Central memory CD8-positive, alpha-beta T cell (primary cell): ENCODE measurements at places on chromosomes 2 and 18.

DNA sequence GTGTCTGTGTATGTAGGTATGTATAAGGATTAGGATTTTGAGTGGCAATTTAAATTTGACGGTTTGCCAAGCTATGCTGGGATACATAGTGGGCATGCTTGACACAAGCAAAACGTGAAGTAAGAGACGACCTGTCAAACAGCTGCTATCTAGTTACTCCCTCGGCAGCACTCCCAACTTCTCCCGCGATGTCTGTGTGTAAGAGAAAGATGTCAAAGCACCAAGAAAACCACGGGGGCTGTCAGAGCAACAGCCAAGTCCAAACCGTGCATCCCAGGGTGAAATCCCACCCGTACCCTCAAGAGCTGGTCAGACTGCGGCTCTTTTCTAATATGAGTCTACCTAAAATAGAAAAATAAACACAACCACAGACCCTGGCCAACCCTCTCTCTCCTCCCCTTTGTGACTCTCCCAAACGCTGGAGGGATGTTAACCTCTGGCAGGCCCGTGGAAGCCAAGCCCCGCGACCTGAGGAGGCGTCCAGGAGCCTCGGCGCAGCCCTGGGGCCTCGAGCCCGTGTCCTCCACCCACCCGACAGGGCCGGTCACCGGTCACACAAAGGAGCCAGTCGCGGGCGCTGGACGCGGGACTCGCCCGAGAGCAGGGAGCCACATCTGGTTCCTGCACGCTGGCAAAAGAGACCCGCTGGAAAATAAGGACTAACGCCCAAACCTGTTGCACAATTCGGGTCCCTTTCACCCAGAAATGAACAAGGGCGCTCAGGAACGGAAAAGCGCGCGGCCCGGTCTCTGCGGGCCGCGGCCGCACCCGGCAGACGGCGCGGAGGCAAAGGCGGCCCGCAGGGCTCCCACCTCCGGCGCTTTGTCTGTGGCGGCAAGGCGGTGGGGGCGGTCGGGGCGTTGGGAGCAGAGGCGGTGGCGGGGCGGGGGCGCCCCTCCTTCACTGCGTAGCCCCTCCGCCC lies 925 bp downstream of the SESTD1 start:
- no peak for DNase-seq

GRCh38 chr2:200359552-200359951 lies 53.1 kb downstream of the SPATS2L start:
- no peak for DNase-seq

DNA sequence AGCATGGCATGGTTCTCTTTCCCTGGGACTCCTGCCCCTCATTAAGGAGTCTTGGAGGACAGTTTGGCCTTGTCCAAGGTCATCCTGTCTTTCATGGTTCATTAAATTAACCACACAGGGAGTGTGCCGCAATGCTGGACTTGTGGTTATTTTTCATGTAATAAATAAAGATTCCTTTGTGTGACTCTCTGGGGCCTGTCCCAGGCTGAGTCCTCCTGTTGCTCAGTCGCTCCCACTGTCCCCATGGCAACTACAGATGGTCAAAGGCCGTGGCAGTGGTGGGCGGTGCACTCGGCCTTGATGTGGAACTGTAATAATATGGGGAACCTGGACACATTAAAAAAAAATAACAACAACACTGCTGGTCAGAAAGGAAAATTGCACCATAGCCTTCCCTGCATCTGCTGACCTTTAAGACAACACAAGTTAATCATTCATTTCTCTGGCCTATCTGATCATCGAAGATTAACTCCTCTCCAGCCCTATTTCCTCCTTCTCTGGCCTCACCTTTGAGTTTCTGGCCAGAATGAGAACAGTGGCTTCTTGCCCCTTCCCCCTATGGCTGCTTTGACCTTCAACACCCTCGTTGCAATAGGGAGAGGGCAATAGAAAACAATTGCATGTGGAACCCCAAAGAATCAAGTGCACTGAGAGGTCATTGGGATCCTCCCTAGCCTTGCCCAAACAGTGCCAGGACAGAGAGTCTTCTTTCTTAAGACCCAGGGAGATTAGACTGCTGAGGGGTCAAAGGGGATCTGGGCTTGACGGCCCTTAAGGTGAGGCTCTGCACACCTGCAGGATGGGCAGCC lies 44.7 kb downstream of the PSD4 start:
- no peak for DNase-seq

DNA sequence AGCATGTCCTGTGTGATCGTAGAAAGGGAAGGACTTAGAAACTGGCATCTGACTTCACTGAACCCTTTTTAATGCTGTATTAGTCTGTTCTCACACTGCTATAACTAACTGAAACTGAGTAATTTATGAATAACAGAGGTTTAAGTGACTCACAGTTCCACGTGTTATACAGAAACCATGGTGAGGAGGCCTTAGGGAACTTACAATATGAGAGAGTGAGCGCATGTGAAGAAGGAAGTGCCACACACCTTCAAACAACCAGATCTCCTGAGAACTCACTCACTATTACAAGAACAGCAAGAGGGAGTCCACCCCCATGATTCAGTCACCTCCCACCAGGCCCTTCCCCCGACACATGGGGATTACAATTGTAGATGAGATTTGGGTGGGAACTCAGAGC lies 811.3 kb downstream of the CPS1 start:
- no peak for DNase-seq

GRCh38 chr2:117977696-117978095 lies 36.2 kb downstream of the CCDC93 start:
- DNase-seq = no peak

- no peak for DNase-seq
These were observed 256.0 kb downstream of the DCDC2C start for GRCh38 chr2:3959372-3959771.

GRCh38 chr2:2901384-2902345 lies 476.0 kb downstream of the EIPR1 start:
- DNase-seq = no peak

GRCh38 chr2:2831633-2832032 lies 500.6 kb upstream of the MYT1L start:
- DNase-seq = no peak
